ENCODE measurements at places on chromosomes 12 and 14.

DNA sequence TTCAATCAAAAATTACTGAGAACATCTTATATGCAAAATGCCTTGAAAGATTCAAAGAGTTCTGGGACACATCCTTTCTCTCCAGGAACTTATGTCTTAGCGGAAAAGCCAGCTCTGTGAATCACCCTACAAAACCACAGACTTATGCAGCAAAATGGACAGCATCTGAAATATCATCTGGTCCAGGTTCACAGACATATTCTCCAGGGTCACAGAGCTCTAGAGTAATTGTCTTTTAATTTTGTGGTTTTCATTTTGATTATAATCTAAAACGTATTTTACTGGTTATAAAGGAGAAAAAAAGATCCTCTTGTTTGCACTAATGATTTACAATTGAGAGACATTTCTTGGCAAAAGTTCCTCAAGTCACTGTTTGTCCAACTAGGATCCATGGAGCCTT lies 246.2 kb downstream of the MSRB3 start:
- DNase-seq: no peak

GRCh38 chr12:96223411-96224218 lies 29.4 kb downstream of the ELK3 start:
- no peak for DNase-seq

DNA sequence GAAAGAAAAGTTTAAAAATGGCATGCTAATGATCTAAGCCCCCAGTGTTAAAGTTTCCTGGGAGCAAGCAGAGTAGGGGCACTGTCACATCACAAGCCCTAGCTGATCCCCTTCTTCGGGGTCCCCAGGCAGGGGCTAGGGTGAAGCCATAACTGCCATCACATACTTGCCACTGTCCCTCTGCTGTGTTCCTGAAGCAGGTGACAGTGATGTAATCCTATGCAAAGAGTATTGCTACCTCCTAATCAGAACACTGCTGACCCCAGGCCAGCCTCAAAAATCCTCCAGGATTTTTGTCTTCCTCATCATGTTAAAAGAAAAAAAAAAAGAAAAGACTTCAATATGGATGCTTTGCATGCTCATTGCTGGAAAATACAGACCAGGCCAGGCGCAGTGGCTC lies 1.2 kb upstream of the RFC5 start:
- no peak for DNase-seq

DNA sequence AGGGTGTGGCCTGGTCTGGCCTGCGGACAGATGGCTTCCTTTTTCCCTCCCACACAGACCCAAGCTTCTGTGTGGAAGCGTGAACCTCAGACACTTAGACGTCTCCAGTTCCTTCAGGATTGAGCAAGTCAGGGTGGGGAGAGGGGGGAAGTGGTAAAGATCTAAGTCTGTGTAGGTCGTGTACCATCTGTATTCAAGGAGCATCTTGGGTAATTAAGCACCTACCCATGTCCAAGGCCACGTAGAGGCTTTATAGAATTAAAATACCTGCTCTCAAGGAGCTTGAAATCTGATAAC lies 1.7 kb downstream of the AVIL start:
- DNase-seq: no peak

- DNase-seq: no peak
Measured at GRCh38 chr14:53409969-53410368, 256.8 kb upstream of the DDHD1 start.

DNA sequence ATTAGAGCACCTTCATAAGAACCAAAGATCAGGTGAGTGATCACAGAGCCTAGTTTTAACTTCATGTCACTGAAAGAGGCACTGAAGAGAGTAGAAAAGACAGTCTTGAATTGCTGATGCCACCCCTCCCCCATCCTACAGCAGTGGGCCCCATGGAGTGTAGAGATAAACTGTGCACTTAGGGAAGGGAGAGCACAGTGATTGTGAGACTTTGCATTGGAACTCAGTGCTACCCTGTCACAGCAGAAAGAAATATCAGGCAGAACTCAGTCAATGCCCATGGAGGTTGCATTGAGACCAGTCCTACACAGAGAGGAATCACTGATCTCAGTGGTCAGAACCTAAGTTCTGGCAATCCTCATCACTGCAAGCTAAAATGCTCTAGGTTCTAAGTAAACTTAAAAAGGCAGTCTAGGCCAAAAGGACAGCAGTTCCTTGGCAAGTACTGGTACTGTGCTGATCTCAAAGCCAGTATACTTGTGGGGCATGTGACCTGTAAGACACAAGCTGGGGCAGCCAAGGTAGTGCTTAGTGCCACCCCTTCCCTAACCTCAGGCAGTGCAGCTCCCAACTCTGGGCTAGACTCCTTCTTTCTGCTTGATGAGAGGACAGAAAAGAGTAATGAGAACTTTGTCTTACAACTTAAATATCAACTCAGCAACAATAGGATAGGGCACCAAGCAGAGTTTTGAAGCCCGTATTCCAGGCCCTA lies 94.1 kb downstream of the FSCB start:
- DNase-seq: no peak

DNA sequence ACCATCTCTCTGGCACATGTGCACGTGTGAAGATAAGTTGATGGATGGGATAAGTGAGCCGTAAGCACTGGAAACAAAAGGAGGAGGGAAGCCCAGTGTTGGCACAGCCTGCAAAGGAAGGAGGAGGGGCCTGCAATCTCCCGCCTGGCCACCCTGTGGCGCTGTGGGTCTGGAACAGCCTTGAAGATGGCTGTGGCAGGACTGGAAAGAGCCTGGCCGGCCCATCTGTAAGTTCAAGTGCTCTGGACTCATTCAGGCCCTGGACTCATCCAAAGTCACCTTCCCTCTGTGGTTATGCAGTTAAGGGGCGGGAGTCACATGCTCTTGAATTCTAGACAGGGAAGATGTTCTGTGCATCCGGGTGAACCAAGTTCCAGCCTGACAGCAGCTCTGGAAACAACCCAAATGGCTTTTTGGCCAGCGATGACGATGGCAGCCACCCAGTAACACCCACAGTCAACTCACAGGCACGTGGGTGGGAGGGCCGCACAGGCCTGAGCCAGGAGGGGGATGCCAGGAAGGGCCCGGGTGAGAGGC lies 50.4 kb downstream of the CHGA start:
- no peak for DNase-seq

GRCh38 chr12:94146166-94146936 lies 2.0 kb upstream of the PLXNC1 start:
- no peak for DNase-seq

- DNase-seq: no peak
Measured at GRCh38 chr14:75911883-75912282, 69.9 kb downstream of the TGFB3 start.

DNA sequence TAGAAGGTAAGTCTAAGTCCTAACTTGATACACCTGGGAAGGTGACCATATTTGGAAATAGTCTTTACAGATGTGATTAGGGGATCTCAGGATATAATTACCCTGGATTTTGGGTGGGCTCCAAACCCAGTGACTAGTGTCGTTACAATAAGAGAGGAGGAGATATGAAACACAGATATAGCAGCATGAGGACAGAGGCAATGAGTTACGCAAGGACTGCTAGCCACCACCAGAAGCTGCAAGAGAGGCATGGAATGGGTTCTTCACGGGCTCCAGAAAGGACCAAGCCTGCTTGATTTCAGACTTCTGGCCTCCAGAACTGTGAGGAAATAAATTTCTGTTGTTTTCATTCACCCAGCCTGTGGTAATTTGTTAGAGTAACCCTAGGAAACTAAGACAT lies 28.6 kb downstream of the FGFR1OP2 start:
- DNase-seq: no peak

DNA sequence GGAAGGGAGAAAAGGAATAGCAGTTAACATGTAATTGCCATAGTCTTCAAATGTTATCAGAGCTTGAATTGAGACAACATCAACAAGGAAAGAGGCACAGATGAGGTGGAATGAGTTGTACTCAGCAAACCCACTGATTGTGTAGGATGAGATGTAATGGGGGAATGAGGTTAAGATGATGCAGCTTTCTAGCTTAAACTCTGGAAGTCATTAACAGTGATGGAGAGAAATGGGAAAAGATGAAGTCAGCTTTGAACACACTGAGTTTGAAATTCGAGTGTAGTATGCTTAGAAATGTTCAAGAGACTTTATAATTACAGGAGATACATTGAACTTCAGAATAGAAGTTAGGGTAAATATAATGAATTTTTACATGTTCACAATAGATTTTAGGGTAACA lies 106.9 kb downstream of the PRKD1 start:
- no peak for DNase-seq

- DNase-seq: no peak
Measured at GRCh38 chr12:75479963-75480461, 543 bp upstream of the GLIPR1 start.

DNA sequence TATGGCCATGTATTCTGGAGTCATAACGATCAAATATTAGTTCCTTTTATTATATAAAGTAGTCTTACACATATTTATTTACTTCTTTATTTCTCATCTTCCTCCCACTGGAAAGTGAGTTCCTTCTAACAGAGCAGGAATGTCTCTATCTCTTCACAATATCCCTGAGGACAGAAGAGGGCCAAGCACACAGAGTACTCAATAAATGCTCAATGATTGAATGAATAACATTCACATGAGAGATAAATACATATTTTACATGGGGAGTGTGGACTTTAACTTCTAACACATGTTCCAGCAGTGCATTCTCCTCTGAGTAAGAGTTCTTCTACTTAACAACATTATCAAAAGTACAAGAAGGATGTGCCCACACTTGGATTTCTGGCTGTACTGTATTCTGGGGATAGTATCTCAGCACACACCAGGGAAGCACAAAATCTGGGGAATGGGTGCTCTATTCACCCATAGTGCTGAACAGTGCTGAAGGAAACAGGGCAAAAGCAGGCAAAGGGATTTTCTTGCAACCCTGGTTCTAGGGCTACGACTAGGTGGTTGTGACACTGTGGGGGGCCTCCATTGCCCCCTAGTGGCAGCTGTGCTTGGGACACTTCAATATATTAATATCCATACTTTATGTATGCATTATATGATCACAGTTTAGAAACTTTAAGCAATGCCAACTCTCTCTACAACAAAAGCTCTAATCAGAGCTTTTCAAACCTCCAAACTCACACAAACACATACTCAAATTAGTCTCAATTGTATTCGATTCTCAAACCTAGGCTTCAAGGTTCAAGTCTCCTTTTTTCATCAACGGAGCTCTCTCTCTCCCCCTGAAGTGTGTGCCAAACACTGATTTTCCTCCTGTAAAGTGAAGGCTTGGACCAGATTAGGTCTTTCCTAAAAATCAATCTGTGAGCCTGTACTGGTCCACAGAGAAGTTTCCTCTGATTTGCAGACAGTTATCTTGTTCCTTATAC lies 115.5 kb downstream of the SLC2A13 start:
- DNase-seq: peak; percentile 31

DNA sequence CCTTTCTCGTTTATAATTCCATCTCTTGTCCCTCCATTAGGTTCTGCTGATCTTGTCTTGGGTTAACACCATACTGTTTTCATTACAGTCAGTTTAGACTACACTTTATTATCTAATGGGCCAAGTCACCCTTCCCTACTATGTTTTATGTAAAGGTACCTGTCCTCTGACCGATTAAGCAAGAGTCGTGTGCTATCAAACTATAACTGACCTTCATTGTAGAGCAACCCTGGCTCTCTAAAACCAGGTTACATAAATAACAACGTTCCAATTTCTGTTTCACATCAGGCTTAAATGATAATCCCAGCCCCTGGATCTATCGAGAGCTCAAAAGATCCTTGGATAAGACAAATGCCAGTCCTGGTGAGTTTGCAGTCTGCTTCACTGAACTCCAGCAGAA lies 16.7 kb downstream of the OAS2 start:
- DNase-seq: no peak

- DNase-seq: no peak
Measured at GRCh38 chr14:51691176-51691575, 39.5 kb downstream of the FRMD6 start.

- no peak for DNase-seq
Measured at GRCh38 chr12:6104027-6104426, 20.4 kb downstream of the VWF start.

GRCh38 chr12:638953-639557 lies 24.2 kb downstream of the NINJ2 start:
- DNase-seq: no peak

- no peak for DNase-seq
Measured at GRCh38 chr14:75425446-75425845, 2.4 kb upstream of the JDP2 start.

DNA sequence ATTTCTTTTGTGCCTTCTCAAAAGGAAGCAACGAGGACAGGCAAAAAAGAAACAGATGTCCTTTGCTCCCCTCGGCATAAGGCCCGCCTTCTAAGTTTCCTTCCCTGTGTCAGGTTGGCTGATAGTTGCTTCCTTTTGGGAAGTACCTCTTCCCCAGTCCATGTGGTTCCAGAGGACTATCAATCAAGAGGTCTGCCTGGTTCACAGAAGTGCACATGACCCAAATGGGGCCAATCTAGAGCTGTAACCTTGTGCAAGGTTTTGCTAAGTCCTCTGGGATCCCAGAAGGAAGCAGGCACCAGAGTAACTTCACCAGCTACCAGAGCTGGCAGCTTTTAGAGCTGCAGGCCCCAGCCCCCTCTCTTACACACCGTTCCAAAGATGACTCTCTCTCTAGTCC lies 42.6 kb downstream of the TMEM63C start:
- DNase-seq: no peak

- no peak for DNase-seq
Measured at GRCh38 chr14:75531660-75532317, 9.5 kb downstream of the BATF start.

GRCh38 chr14:69700575-69700974 lies 66.4 kb upstream of the SRSF5 start:
- DNase-seq: no peak

GRCh38 chr14:96631621-96632362 lies 129.6 kb downstream of the PAPOLA start:
- DNase-seq: no peak

GRCh38 chr14:68463705-68464374 lies 329.0 kb downstream of the ZFP36L1 start:
- no peak for DNase-seq

- DNase-seq: no peak
Measured at GRCh38 chr12:449203-449602, 10.5 kb upstream of the B4GALNT3 start.

DNA sequence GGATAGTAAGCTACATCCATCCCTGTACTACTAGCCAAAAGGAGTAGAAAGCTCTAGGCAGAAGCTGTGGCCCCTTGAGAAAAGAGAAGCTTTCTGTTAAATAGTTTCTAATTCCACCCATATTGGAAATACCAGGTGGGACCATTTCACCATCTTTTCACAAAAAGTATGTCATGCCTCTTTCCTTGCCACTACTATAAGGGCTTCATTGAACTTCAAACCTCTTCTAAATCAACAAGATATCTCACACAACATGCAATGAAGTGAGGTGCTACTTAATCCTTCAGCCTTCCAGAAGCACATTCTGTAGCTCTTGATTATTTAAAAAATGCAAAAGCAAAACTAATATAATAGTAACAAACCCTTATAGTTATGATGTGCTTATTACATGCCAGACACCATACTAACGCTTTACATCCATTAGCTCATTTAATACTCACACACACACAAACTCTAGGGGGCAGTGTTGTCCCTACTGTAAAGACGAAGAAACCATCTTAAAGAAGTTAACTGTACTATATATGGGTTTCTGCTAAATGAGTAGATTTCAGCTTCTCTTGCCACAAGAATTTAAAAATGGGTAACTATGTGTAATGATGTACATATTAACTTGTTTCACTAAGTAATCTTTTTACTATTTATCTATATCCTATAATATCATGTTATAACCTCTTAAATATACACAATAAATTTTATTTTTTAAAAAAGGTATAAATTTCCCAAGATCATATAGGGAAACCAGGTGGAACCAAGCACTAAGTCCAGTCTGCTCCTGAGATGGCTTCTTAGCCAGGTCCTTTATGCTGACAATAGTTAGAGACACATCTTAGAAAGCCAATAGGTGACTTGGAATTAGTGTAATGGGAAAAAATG lies 124.4 kb downstream of the RPS29 start:
- DNase-seq: peak; percentile 16
